ENCODE measurements at places on chromosomes 16 and 17. TPM values are rescaled to one million over a fixed set of nuclear protein-coding genes. Genes with fewer than 3 reads are reported as not detected.

- H3K36me3 ChIP-seq = peaks cover 2% of the 10 kb centered on the region
- H3K4me1 ChIP-seq = peaks cover 41% of the 10 kb centered on the region
- no peak for DNase-seq
- no peak overlapping the region for H3K4me3 ChIP-seq
- no peak overlapping the region for H3K27ac ChIP-seq
Observed at GRCh38 chr16:3864562-3864961, 16.0 kb downstream of the CREBBP start.

- H3K27me3 ChIP-seq = no peaks in the 10 kb centered on the region
- DNase-seq = no peak
- H3K4me3 ChIP-seq = no peak overlapping the region
Observed at GRCh38 chr17:47299239-47299910, 24.4 kb upstream of the EFCAB13 start.

GRCh38 chr17:60577147-60577915, 22.7 kb upstream of the PPM1D start:
- H3K27ac ChIP-seq = peak overlapping the region; percentile 16
- H3K36me3 ChIP-seq = no peaks in the 10 kb centered on the region

DNA sequence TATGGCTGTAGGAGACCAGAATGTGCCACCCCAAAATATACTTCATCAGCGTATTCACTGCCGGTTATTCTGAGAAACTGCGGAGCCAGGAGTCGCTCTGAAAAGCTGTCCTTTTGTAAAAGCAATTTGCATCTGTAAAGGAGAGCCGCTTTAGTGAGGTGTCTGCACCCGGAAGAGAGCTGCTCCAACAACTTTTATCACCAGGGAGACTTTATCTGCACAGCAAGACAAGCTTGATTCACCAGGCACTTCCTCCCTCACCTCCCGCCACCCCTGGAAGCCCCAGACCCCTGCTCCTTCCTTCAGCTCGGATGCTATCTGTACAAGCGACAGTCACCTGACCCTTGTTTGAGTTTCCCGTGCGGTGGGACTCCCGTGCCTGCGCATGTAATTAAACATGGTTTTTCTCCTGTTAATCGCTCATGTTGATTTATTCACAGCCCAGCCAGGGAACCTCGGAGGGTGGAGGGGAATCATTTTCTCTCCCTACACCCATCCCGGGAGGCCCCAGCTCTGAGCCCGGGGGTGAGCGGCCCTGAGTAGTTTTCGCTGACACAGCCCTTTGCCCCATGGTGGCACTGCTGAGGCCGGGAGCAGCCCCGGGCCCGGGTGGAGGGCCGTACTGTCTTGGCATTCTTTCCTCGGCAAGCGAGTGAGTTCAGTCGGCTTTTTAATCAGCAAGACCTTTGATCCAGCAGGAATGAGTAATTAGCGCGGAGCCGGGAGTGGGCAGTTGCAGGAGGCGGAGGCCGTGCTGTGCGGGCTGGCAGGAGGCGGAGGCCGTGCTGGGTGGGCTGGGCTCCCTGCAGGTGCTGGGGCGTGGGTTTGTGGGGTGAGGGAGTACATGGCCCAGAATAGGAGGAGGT, 222.7 kb upstream of the CIBAR2 start:
- no peak for DNase-seq
- H3K27ac ChIP-seq = no peak overlapping the region
- H3K4me1 ChIP-seq = peaks cover 57% of the 10 kb centered on the region
- no peaks in the 10 kb centered on the region for H3K27me3 ChIP-seq
- peaks cover 3% of the 10 kb centered on the region for H3K36me3 ChIP-seq

DNA sequence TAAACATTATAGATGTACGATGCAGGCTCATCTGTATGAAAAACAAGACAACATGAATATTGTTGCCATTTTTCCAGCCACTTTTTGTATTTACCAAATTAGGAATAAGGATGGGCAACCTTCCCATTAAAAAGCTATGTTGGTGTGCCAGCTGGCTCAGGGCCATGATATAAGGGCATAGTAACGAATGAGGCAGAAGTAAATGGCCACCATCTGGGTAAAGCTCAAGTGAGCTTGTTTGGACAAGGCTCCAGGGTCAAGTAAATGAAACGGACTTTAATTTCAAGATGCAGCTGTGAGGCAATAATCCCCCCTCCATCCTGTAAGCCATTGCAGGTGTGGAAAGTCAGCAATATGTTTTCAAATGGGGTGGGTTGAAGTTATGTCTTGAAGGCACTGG, 930.9 kb upstream of the CDH8 start:
- H3K27ac ChIP-seq = no peak overlapping the region
- H3K4me1 ChIP-seq = no peaks in the 10 kb centered on the region
- H3K27me3 ChIP-seq = no peaks in the 10 kb centered on the region

- no peaks in the 10 kb centered on the region for H3K27me3 ChIP-seq
- no peaks in the 10 kb centered on the region for H3K36me3 ChIP-seq
- DNase-seq = no peak
- H3K27ac ChIP-seq = no peak overlapping the region
Observed at GRCh38 chr16:20903116-20903898, 2.7 kb downstream of the LYRM1 start.

Gene RAC3
- 214 TPM for polyA plus RNA-seq

DNA sequence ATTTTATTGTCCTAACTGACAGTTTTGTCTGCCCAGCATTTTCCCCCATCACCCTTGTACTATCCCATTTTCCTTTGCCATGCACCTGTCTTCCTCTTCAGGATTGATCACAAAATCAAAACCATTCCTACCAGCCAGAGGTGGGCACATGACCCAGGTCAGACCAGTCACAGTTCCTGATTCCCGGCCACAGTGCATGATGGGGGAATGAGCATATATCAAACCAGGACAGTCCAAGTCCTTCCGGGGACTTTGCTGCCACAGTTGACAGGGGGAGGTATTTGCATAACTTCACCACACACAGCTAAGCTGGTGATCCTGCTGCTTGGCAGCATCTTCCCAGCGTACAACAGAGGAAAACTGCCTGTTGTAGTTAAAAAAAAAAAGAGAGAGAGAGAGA, 493.9 kb downstream of the WWOX start:
- H3K27ac ChIP-seq = no peak overlapping the region
- DNase-seq = no peak
- no peaks in the 10 kb centered on the region for H3K4me1 ChIP-seq
- H3K27me3 ChIP-seq = no peaks in the 10 kb centered on the region
- no peaks in the 10 kb centered on the region for H3K36me3 ChIP-seq

GRCh38 chr16:66399930-66400329, 27.2 kb upstream of the BEAN1 start:
- H3K27ac ChIP-seq = no peak overlapping the region
- H3K36me3 ChIP-seq = no peaks in the 10 kb centered on the region

- no peak overlapping the region for H3K27ac ChIP-seq
- DNase-seq = no peak
- H3K27me3 ChIP-seq = no peaks in the 10 kb centered on the region
- no peaks in the 10 kb centered on the region for H3K36me3 ChIP-seq
- H3K4me1 ChIP-seq = no peaks in the 10 kb centered on the region
Observed at GRCh38 chr17:3043737-3044365, 19.6 kb downstream of the OR1D5 start.

DNA sequence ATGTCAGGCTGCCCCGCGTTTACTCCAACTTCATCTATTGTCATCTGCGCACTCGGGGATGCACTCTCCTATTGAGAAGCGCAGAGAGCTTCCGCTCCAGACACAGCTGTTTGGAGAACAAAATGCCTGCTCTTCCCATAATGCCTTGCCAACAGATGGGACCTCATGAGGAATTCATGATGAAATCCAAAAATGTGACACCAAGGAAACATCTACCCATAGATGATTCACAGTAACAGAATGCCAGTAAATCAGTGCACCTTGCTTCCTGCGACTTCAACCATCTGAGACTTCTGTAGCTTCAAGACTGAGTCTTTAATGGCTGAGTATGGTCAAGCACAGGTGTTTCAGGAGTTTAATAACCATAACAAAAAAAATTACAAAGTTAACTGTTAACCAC, 1144.9 kb upstream of the GOT2 start:
- H3K4me1 ChIP-seq = no peaks in the 10 kb centered on the region
- H3K4me3 ChIP-seq = no peak overlapping the region
- no peak overlapping the region for H3K27ac ChIP-seq
- no peaks in the 10 kb centered on the region for H3K36me3 ChIP-seq
- no peaks in the 10 kb centered on the region for H3K27me3 ChIP-seq
- DNase-seq = no peak

- H3K4me1 ChIP-seq = peaks cover 38% of the 10 kb centered on the region
- H3K27me3 ChIP-seq = no peaks in the 10 kb centered on the region
- peaks cover 54% of the 10 kb centered on the region for H3K36me3 ChIP-seq
- DNase-seq = no peak
- no peak overlapping the region for H3K27ac ChIP-seq
- no peak overlapping the region for H3K4me3 ChIP-seq
Observed at GRCh38 chr16:30349675-30350074, 5.4 kb downstream of the CD2BP2 start.

GRCh38 chr17:63503341-63503705, 19.8 kb upstream of the KCNH6 start:
- H3K4me3 ChIP-seq = no peak overlapping the region
- DNase-seq = peak; percentile 14
- no peaks in the 10 kb centered on the region for H3K36me3 ChIP-seq
- H3K4me1 ChIP-seq = no peaks in the 10 kb centered on the region
- H3K27ac ChIP-seq = no peak overlapping the region

Gene ATXN7L3
- polyA plus RNA-seq = 109 TPM

GRCh38 chr16:30903596-30903995, 7.2 kb downstream of the CTF1 start:
- DNase-seq = no peak
- H3K27ac ChIP-seq = peak overlapping the region; percentile 48
- H3K4me3 ChIP-seq = no peak overlapping the region
- H3K27me3 ChIP-seq = no peaks in the 10 kb centered on the region
- H3K36me3 ChIP-seq = peaks cover 5% of the 10 kb centered on the region

DNA sequence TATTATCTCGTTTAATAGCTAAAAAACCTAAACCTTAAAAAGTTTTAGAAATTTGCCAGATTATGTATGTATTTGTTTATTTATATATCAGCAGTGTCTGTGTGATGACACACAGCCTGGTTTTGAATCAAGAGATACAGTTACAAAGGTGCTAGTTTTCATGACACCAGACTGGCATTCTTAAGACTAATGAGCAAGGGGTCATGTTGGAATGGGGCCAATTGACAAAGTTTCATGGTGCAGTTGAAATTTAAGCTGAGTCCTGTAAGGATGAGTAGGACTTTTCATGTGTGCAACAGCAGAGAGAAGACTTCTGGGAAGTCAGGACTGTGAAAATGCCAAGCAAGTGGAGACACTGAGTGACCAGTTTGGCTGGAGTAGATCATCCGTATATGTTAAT, 3.2 kb upstream of the KRT10 start:
- H3K4me3 ChIP-seq = no peak overlapping the region
- H3K27ac ChIP-seq = no peak overlapping the region
- DNase-seq = no peak

DNA sequence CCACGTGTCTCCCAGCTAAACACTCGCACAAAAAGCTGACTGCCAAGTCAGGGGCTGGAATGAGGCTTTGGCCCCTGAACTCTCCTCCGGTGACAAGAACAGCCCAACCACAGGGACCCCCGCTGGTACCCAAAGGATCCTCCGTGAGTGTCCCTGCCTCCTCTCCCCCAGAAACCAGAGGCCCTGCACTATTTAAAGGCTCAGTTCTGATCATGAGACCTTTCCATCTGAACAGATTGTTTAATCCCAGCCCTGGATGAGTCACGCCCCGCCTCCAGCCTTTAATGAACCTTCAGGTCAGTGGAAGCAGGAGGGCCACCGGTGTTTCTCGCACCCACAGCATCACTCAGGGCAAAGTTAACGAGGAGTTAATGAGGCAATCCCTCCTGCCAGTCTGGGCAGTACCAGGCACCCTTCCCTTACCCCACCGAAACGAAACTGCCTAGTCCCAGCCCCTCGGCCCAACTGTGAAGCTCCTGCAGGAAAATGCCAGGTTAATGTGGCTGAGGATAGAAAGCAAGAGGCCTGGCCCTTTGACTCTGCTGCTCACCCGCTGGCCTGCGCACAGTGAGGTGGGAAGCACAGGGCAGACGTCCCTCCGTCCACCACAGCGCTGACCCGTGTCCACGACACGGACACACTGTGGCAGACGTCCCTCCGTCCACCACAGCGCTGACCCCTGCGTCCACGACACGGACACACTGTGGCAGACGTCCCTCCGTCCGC, 32.4 kb downstream of the TIMM22 start:
- peak overlapping the region; percentile 67 for H3K27ac ChIP-seq
- H3K36me3 ChIP-seq = peaks cover 86% of the 10 kb centered on the region
- no peak overlapping the region for H3K4me3 ChIP-seq
- no peak for DNase-seq

Gene C16orf74
- 4.8 TPM for polyA plus RNA-seq

GRCh38 chr17:81517009-81517338, 4.4 kb upstream of the ACTG1 start:
- H3K4me3 ChIP-seq = no peak overlapping the region
- H3K36me3 ChIP-seq = peaks cover 18% of the 10 kb centered on the region
- DNase-seq = no peak
- peaks cover 28% of the 10 kb centered on the region for H3K27me3 ChIP-seq
- H3K27ac ChIP-seq = no peak overlapping the region
- H3K4me1 ChIP-seq = peaks cover 62% of the 10 kb centered on the region

DNA sequence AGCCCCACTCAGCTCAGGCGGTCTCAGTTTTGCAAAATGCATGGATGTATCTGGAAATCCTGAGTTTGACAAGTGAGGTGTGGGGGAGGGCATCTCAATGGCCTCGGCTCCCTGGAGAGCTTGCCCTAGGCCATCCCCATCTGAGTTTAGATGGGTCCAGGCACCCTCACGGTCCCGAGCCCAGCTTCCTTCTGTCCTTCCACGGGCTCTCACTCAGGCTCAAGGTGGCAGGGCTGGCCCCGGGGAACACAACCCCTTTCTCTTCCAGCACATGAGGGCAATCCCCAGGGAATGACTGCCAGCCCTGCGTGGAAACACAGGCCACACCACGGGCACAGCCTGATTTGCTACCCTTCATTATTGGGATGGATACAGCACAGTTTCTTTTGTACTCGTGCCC, 58.4 kb downstream of the AMFR start:
- no peaks in the 10 kb centered on the region for H3K27me3 ChIP-seq
- peaks cover 3% of the 10 kb centered on the region for H3K4me1 ChIP-seq
- H3K4me3 ChIP-seq = no peak overlapping the region
- no peak overlapping the region for H3K27ac ChIP-seq
- DNase-seq = no peak
- peaks cover 50% of the 10 kb centered on the region for H3K36me3 ChIP-seq
